ENCODE measurements at places on chromosomes 1 and 21.

- no peak for ATAC-seq
Measured at GRCh38 chr1:167633258-167633944, 3.4 kb downstream of the RCSD1 start.

GRCh38 chr1:85947186-85947585, 209.4 kb downstream of the COL24A1 start:
- ATAC-seq = no peak

DNA sequence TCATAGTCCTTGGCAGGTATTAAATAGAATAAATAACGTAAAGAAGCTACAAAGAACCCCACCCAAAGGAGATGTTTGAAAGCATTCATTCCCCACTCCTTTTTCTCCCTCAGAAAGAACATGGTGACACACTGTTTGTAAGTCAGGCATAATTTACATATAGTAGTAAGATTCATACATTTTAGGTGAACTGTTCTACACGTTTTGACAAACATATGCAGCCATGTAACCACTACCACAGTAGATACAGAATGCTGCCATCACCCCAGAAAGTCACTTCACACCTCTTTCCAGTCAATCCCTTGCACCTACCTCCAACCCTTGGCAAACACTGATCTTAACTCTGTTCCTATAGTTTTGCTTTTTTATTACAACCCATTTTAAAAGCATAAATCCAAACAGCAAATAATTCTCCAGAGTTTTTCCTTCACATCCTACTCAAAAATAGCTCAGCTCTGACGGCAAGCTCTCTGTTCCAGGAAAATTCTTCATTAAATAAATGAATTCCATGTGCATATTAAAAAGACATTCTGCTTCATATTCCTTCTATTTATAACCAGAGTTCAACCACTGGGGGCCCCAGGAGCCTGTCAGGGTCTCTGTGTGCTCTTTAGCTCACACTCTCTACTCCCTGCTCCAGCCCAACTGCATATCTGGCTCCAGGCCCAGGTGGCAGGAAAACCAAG, 258.8 kb downstream of the PLPP3 start:
- ATAC-seq = no peak

GRCh38 chr1:223225481-223225880, 82.4 kb upstream of the TLR5 start:
- no peak for ATAC-seq

DNA sequence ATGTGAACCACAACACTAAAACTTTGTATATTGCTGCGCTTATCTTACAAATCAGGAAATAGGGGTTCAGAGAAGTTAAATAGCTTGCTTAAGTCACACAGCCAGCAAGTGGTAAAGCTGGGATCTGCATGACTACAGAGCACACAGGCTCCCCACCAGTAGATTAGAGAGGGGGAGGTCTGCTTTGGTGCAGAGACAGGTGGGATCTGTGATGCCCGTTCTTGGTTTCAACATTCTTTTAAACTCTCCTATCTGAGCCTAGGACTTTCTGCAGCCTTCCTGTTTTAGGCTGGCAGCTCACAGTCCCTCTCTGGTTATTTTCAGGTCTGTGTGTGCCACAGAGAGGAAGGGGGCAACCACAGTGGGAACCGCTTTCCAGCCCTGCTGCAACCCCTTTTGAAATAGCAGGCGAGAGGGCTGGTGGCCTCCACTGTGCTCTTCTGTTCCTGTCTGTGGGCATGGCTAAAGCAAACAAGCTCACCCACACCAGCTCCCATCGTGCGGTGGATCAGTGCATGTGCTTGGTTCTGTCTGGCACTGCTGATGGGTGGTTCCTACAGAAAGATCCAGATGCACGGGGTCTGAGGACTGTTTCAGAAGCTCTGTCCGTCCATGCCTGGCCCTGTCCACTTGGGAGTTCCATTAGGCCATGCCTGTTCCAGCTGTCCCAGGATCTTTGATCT, 1.7 kb upstream of the IL6R start:
- ATAC-seq = no peak

DNA sequence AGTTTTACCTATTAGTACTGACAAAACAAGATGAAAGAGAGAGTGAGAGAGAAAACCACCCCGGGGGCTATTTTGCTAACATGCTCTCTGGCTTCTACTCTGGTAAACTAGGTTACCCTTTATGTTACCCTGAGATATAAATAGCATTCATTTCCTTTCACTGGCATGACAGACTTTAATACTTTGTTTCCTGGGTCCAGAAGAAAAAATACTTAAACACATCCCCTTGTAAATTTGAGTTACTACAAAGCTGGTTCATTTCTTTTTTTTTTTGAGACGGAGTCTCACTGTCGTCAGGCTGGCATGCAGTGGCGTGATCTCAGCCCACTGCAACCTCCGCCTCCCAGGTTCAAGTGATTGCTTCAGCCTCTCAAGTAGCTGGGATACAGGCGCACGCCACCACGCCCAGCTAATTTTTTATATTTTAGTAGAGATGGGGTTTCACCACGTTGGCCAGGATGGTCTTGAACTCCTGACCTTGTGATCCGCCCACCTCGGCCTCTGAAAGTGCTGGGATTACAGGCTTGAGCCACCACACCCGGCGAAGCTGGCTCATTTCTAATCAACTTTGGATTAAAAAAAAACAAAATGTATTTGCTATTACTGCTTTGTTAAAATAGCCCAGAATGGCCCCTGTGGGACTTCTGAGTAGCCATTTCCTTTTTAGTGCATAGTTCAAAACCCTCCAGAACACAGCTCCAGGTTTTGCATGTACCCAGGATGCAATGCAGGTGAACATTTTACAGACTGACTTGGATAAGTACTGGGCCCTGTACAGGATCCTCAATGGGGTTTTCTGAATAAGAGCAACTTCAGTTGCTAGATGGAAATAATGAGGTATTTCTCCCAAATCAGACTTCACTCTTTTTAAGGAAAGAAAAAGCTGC, 20.6 kb downstream of the INPP5B start:
- no peak for ATAC-seq

GRCh38 chr1:8941906-8942305, 3.8 kb upstream of the CA6 start:
- no peak for ATAC-seq

DNA sequence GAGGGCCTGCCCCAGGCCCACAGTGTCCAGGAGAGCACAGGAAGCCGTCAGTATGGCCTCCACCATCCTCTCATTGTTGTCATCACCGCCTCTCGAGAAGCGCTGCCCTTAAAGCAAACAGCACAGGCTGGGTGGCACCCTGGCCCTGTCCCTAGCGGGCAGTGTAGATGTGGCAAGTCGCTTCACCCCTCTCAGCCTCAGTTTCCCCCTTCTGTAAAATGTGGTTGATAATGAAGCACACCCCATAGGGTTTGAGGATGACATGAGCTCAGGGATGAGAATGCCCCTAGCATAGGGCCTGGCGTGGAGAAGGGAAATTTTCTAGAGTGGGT, 13.4 kb downstream of the PLA2G2F start:
- no peak for ATAC-seq

- ATAC-seq = no peak
Measured at GRCh38 chr1:58717979-58718378, 18.1 kb upstream of the MYSM1 start.

GRCh38 chr1:56644064-56644918, 823 bp upstream of the PRKAA2 start:
- peak; percentile 29 for ATAC-seq

DNA sequence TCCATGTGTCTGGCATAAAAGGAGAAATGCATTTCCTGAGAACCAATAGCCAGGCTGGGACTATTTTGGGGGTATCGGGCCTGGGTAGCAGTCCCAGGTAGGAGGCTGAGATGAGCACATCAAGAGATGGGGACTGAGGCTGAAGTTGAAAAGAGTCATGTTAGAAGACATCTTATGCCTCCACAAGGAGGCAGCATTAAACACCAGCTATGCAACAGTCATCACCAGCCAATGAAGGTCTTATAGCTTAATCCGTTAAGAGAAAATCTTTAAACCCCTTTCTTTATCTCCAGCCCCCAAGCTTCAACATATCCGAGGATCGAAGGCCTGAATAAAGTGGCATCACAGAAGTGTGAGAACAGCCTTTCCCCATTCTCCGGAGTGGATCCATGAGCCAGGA, 640.7 kb upstream of the PTBP2 start:
- no peak for ATAC-seq

DNA sequence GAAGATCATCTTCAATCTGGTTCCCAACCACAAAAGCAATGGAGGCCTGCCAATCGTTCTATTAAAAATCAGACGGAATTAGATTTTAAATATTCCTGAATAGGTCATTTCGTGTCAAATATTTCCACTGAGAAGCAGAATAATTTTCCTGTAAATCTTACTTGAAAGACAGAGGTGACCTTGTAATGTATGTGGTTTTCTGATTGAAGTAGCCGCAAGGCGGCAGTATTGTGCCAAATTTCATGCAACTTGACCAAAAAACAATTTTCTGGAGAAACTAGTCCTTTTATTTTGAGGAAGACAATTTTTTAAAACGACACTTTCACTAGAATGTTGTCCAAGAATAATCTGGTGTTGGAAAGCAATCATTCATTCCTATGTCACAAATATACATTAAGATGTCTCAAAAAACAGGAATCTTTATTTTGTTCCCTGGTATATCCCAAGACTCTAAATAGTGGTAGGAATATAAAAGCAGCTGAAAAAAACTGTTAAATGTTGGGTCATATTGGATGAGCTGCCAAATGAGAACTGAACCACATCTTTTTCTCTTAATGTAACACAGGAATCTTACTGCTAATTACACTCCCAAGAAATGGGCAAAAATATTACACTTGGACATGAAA, 33.6 kb downstream of the SPAG17 start:
- no peak for ATAC-seq

DNA sequence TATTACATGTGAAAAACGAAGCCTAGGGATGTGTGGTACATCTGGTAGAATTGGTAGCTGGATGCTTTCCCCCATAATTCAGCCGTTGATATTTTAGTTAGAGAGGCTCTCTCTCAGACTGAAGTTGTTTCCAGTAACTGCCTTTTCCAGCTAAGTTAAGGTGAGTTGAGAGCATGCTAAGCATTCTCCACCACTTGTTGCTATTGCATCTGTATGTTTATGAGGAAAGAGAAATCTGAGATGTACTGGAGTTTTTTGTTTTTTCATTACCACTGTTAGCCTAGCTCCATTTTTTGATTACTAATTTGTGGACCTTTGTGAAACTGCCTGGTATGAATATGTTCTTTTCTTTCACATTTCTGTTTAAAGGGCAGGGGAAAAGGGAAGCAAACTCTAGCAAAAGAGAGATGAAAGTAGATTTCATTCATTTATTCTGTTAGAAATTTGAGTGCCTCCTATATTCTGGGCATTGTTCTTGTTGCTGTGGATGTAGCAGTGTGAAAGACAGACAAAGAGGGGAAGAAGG, 189.9 kb upstream of the CACYBP start:
- ATAC-seq = no peak

DNA sequence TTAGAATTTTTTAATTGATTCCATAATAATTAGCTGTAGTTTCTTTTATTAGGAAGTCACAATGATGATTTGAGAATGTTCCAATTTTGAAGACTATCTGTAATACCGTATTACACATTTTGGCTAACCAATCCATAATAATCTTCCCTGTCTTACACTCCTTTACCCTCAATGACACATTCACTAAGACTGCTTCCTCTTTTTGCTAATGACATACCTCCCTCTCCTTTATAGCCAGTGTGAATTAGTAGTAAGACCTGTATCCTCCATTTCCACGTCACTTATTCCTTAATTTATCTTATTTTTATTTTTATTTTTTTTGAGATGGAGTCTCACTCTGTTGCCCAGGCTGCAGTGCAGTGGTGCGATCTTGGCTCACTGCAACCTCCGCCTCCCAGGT, 10.1 kb downstream of the KDM1A start:
- ATAC-seq = no peak

DNA sequence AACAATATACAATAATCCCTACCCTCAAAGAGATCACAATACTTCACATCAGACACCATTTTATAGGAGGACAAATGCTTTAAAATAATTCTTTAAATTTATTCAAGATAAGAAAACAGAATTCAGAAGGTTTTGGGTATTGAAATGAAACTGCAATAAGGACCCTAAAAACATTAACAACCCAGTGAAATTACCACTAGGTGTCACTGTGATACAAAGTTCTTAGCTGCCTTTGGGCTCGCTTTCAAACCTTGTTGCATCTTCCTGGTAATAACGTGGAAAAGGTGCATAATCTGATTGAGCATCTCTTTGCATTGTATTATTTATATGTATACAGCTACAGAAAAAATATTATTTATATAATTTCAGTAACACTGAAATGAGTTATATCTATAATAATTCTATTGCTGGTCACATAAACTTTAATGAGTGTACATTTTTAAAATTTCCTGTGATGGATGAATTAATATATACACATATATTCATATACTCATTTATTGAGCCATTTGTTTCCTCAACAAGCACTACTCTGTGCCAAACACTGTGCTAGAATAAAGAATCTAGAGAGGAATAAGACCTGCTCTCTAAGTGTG, 185.2 kb downstream of the FAF1 start:
- ATAC-seq = no peak

GRCh38 chr1:234230414-234230862, 142.8 kb upstream of the COA6 start:
- ATAC-seq = no peak

GRCh38 chr1:45378184-45378583, 37.9 kb upstream of the MUTYH start:
- no peak for ATAC-seq

- ATAC-seq = peak; percentile 62
Measured at GRCh38 chr1:70528590-70529333, 117.7 kb downstream of the CTH start.

- ATAC-seq = no peak
Measured at GRCh38 chr1:162565460-162565859, 3.9 kb downstream of the UAP1 start.

GRCh38 chr1:10854856-10855459, 58.5 kb upstream of the CASZ1 start:
- no peak for ATAC-seq

DNA sequence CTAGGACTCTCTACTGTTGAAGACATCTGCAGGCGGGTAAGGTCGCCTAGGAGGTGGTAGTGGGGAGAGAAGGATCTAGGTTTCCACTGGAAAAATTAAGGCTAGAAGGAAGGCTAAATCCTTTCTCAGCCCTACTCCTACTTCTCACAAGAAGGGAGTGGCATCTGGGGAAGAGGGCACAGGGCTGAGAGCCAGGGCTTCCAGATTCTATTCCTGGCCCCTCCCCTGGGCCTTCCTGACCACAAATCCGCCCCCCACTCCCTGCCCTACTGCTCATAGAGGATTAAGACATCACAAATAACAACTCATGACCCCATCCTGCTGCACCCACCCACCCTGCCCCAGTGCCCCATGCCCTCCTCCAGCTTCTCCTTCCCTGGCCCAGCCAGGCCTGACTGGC, 2.5 kb downstream of the PHLDA3 start:
- ATAC-seq = no peak

- ATAC-seq = no peak
Measured at GRCh38 chr1:60994369-60994768, 88.0 kb upstream of the NFIA start.

DNA sequence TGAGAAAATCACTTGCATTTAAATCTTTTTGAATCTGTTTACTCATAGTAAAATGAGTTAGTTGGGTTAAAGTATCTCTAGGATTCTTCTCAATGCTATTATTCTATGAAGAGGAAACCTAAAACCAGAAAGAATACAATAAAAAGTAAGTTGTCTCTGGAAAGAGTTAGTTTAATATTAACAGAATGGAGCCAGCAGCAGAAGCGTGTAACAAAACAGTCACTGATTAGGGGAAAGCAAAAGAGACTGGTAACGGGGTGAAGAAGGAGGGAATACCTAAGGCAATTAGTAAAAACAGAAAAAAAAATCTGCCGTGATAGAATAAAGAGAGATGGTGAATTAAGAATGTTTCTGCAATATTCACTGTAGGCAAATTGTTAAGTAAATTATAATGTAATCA, 60.0 kb downstream of the NRDC start:
- ATAC-seq = no peak
